ENCODE measurements at places on chromosomes 4 and X. TPM values are rescaled to one million over a fixed set of nuclear protein-coding genes. Genes with fewer than 3 reads are reported as not detected.

ARL9 gene
- total RNA-seq = not detected

SOD3 gene
- 280 TPM for total RNA-seq

SPIN2A gene
- total RNA-seq = 2.5 TPM

ADH1B gene
- 891 TPM for total RNA-seq

GRK4 gene
- total RNA-seq = 2.7 TPM

G6PD gene
- total RNA-seq = 86.4 TPM

LDB2 gene
- total RNA-seq = 70.0 TPM

CENPI gene
- total RNA-seq = 1.2 TPM

PRR32 gene
- total RNA-seq = not detected

XAGE1B gene
- not detected for total RNA-seq

POU3F4 gene
- total RNA-seq = not detected

BEX5 gene
- total RNA-seq = not detected

ZMYM3 gene
- 27.0 TPM for total RNA-seq

SLC7A11 gene
- 1.5 TPM for total RNA-seq

GSX2 gene
- not detected for total RNA-seq

ZNF157 gene
- total RNA-seq = not detected

MAGEE2 gene
- total RNA-seq = not detected

RNF212 gene
- 7.9 TPM for total RNA-seq

ATOH1 gene
- total RNA-seq = not detected

RAB9B gene
- 0.98 TPM for total RNA-seq

NPY1R gene
- 16.7 TPM for total RNA-seq

TRIM2 gene
- 28.7 TPM for total RNA-seq

LRP2BP gene
- total RNA-seq = 0.49 TPM

SPANXB1 gene
- total RNA-seq = not detected

TCEAL7 gene
- total RNA-seq = 15.7 TPM

INPP4B gene
- 21.1 TPM for total RNA-seq

FAM47A gene
- not detected for total RNA-seq

Measured in vagina (tissue), 2 donors.